ENCODE measurements at places on chromosomes 7 and 10. TPM values are rescaled to one million over a fixed set of nuclear protein-coding genes. Genes with fewer than 3 reads are reported as not detected.

GRCh38 chr10:121828045-121828444, 99.8 kb downstream of the ATE1 start:
- peaks cover 19% of the 10 kb centered on the region for H3K36me3 ChIP-seq
- H3K27me3 ChIP-seq = no peaks in the 10 kb centered on the region
- no peaks in the 10 kb centered on the region for H3K4me1 ChIP-seq
- H3K27ac ChIP-seq = peak overlapping the region; percentile 50
- no peak for DNase-seq

- no peak overlapping the region for H3K4me3 ChIP-seq
- DNase-seq = no peak
- H3K4me1 ChIP-seq = peaks cover 40% of the 10 kb centered on the region
- no peaks in the 10 kb centered on the region for H3K27me3 ChIP-seq
Measured at GRCh38 chr7:116970238-116970910, 17.1 kb downstream of the ST7 start.

- DNase-seq = no peak
- no peak overlapping the region for H3K4me3 ChIP-seq
- H3K4me1 ChIP-seq = peaks cover 20% of the 10 kb centered on the region
- no peaks in the 10 kb centered on the region for H3K36me3 ChIP-seq
- peak overlapping the region; percentile 72 for H3K27ac ChIP-seq
- H3K27me3 ChIP-seq = no peaks in the 10 kb centered on the region
Measured at GRCh38 chr10:5576154-5576748, 51.5 kb downstream of the CALML3 start.

- H3K27me3 ChIP-seq = no peaks in the 10 kb centered on the region
- H3K27ac ChIP-seq = no peak overlapping the region
- peaks cover 15% of the 10 kb centered on the region for H3K4me1 ChIP-seq
- H3K4me3 ChIP-seq = no peak overlapping the region
- DNase-seq = no peak
- no peaks in the 10 kb centered on the region for H3K36me3 ChIP-seq
Measured at GRCh38 chr10:70557876-70558275, 44.7 kb downstream of the PRF1 start.

PPP1R3C gene
- total RNA-seq = 3.6 TPM

DNA sequence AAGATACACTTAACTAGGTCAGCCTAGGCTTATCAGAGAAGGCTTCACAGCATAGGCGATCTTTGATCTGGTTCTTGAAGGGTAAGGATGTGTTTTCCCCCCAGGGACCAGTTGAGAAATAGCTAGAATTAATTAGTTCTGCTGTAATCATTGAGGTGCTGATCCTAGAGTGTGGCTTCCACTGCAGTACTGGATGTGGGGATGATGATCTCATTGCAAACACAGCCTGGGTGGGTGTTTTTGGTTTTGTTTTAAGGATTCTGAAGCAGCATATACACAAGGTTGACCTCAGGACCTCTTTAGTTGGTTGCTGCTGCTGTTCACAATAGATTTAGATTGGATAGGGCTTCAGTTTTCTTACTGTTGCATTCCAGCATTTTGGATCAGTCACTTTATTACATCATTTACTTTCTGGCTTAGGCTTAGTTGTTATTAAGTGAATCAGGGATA, 159.7 kb downstream of the AUTS2 start:
- DNase-seq = no peak
- no peak overlapping the region for H3K4me3 ChIP-seq
- peaks cover 56% of the 10 kb centered on the region for H3K4me1 ChIP-seq

All from neural crest cell (in vitro differentiated cells).